ENCODE measurements at places on chromosomes 1 and 21. TPM values are rescaled to one million over a fixed set of nuclear protein-coding genes. Genes with fewer than 3 reads are reported as not detected.
A peak's percentile ranks its signal among the peaks of the same experiment; 100 is the strongest.

GRCh38 chr1:24936684-24937083 is 6.6 kb upstream of the RUNX3 start:
- no peak for DNase-seq

GRCh38 chr21:45474323-45474950 is 67.8 kb downstream of the SLC19A1 start:
- no peak for DNase-seq

- no peak for DNase-seq
Observed at GRCh38 chr1:30731806-30732276, 8.5 kb upstream of the MATN1 start.

GRCh38 chr1:36351227-36351977 is 28.0 kb upstream of the EVA1B start:
- no peak for DNase-seq

DNA sequence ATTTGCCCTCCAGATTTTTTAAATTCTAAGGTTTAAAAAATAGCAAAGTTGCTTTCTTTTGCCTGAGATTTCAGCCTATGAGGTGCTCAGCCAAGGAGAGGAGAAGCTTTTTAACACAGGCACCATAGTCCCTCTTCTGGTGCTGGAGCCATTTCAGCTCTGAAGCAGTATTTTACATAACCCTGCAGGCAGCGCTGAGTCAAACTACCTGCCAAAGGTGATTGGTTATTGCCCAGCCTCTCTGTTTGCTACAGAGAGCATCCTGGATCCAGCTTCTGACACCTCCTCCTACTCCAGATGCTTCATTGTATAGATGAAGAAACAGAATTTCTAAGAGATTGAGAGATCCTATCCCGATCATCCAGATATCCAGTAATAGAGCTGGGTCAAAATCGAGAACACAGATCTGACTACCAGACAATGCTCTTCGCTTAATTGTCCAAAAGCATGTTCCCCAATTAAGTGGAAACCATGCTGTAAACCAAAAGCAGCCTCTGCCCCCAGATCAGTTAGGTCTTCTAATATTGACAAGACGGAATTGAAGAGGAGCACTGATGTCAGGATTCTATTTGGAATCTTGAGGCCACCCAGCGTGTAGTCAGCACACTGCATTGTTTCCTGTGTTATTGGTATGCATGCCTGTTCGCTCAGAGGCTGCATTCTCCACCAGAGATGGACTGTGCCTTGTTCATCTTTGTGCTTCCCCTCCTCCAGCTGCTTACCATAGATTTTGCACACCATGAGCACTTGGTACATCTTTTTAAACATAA is 22.1 kb downstream of the RGS8 start:
- no peak for DNase-seq

- DNase-seq: no peak
Observed at GRCh38 chr1:62213075-62213914, 18.6 kb downstream of the L1TD1 start.

- DNase-seq: no peak
Observed at GRCh38 chr21:26743524-26743923, 101.7 kb downstream of the ADAMTS1 start.

- DNase-seq: no peak
Observed at GRCh38 chr1:106952776-106953175, 103.7 kb upstream of the PRMT6 start.

- DNase-seq: peak; percentile 67
Observed at GRCh38 chr1:15261155-15262002, 14.4 kb downstream of the FHAD1 start.

DNA sequence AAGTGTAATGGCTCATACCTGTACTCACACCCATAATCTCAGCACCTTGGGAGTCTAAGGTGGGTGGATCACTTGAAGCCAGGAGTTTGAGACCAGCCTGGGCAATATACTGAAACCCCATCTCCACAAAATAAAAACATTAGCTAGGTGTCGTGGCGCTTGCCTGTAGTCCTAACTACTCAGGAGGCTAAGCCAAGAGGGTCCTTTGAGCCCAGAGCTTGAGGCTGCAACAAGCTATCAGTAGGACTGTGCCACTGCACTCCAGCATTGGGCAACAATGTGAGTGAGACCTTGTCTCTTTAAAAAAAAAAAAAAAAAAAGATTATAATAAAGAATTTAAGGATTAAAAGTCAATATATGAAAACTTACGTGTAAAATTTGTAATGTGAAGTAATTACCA is 11.7 kb downstream of the BPNT1 start:
- DNase-seq: no peak

- no peak for DNase-seq
Observed at GRCh38 chr1:104467590-104467989, 717.9 kb downstream of the AMY1C start.

GRCh38 chr1:232306269-232306961 is 323.5 kb downstream of the SIPA1L2 start:
- peak; percentile 64 for DNase-seq

GRCh38 chr1:17798799-17799382 is 43.8 kb downstream of the ACTL8 start:
- no peak for DNase-seq

GRCh38 chr1:223394242-223394641 is 1.0 kb downstream of the CCDC185 start:
- DNase-seq: no peak

DNA sequence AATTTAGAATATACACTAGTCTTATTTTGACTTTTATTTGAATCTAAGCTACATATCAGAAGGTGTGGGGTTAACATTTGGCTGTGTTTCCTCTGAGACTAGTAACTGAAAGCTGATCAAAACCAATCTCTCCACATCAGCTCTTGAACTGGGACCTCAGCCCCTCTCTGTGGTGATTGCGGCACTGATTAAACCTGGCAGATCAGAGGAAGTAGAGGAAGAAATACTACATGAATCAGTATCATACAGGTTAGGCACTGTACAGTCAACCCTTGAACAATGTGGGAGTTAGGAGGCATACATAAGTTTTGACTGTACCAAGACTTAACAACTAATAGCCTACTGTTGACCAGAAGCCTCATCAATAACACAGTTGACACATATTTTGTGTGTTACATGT is 122.5 kb upstream of the C1orf87 start:
- DNase-seq: no peak

Gene RGSL1
- total RNA-seq: not detected

Gene TMEM82
- not detected for total RNA-seq

Gene KCND3
- 7.5 TPM for total RNA-seq

Gene CFAP107
- not detected for total RNA-seq

Gene ZNF669
- total RNA-seq: 6.7 TPM

Gene AIRE
- total RNA-seq: 0.13 TPM

Gene IL20
- total RNA-seq: not detected
